ENCODE measurements at places on chromosomes 4 and X.
A peak's percentile ranks its signal among the peaks of the same experiment; 100 is the strongest.

GRCh38 chr4:106985830-106986229 lies 50.3 kb downstream of the DKK2 start:
- DNase-seq = no peak

DNA sequence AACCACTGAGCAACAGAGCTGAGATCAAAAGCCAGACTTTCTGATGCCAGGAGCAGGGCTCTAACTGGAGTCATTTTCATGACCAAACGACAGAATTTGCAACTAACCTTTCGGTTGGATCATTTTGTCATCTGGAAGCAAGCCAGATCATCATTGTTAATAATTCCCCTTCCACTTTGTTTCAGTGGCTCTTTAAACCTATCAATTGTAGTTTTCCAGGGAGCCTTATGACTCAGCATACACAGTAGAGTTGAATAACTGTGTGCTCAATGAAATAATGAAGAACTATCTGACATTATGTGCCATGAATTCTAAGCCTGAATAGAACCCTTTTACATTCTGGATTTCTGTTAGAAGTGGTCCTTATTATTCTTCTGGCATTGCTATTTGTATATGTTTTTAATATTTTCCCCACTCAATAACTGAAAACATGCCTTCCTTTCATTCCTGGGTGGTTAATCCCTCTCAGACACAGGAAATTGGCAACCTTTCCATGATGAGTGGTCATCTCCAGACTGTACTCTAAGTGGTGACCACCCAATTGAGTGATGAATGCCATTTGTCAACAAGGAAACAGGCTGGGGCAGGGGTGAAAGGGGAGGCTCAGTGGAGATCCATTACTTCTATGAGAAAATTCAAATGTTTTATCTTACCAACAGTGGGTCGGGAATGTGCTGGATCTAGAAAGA lies 431.8 kb downstream of the BCOR start:
- peak; percentile 30 for DNase-seq

GRCh38 chr4:21012851-21013331 lies 312.6 kb downstream of the PACRGL start:
- peak; percentile 71 for DNase-seq

- no peak for DNase-seq
These were observed 166.0 kb upstream of the HAND2 start for GRCh38 chr4:173696011-173696410.

GRCh38 chr4:7021930-7022664 lies 21.1 kb upstream of the TADA2B start:
- no peak for DNase-seq
